ENCODE measurements at places on chromosomes 5 and 9. TPM values are rescaled to one million over a fixed set of nuclear protein-coding genes. Genes with fewer than 3 reads are reported as not detected.

Gene IL5
- total RNA-seq = not detected

Gene SCGB3A2
- not detected for total RNA-seq

Gene REEP5
- 57.0 TPM for total RNA-seq

Gene LEAP2
- total RNA-seq = 0.37 TPM

Gene PTGES2
- 37.9 TPM for total RNA-seq

Gene SPATA31A6
- not detected for total RNA-seq

Gene ARSI
- total RNA-seq = 0.21 TPM

Gene C9orf57
- total RNA-seq = not detected

Gene SLC6A18
- total RNA-seq = not detected

Gene PCDHGB2
- not detected for total RNA-seq

Gene PCDHGC4
- total RNA-seq = 0.22 TPM

Gene NR5A1
- total RNA-seq = not detected

Gene KIF4B
- total RNA-seq = not detected

Gene EQTN
- not detected for total RNA-seq

Gene PTTG1
- 829 TPM for total RNA-seq

Gene ANKRD34B
- total RNA-seq = not detected

Gene PCDHGA2
- 2.1 TPM for total RNA-seq

Gene WDR38
- not detected for total RNA-seq

Gene MARCHF6
- total RNA-seq = 46.5 TPM

Gene DAB2
- 49.9 TPM for total RNA-seq

Gene FXN
- 4.4 TPM for total RNA-seq

Gene TRIM14
- total RNA-seq = 6.5 TPM

Gene SMIM33
- not detected for total RNA-seq

Gene OTP
- total RNA-seq = not detected

Gene CCNO
- total RNA-seq = 0.34 TPM

Gene GPR151
- total RNA-seq = not detected

Gene TMEM171
- total RNA-seq = 4.5 TPM

Gene DMRT2
- not detected for total RNA-seq

Gene GLIPR2
- 29.8 TPM for total RNA-seq

Gene PTPRD
- total RNA-seq = not detected

Gene SLC22A4
- total RNA-seq = 4.4 TPM

Gene PCDHGB5
- total RNA-seq = 1.1 TPM

Measured in SJSA1 (cell line).